Lung microvascular endothelial cell (primary cell): ENCODE measurements at places on chromosomes 5 and 9. TPM values are rescaled to one million over a fixed set of nuclear protein-coding genes. Genes with fewer than 3 reads are reported as not detected.

- no peak for DNase-seq
Measured at GRCh38 chr9:130217838-130218237, 45.6 kb downstream of the NCS1 start.

DNA sequence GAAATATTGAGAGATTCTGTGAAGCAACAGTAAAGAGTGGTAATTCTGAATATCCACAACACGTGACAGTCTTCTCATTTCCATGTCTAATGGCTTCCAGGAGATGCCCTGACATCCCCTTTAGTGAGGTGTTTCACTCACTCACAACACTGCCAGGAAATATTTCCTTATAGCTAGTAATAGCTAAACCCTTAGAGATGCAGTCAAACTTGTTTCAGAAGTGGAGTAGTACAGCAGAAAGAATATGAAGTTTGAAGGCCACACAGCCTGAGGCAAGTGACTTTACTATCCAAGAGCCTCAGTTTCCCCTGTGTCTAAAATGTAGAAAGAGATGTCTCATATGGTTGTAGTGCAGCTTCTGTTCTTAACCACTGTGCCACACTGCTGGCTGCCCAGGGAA lies 139.2 kb downstream of the CDK5RAP2 start:
- no peak for DNase-seq

DNA sequence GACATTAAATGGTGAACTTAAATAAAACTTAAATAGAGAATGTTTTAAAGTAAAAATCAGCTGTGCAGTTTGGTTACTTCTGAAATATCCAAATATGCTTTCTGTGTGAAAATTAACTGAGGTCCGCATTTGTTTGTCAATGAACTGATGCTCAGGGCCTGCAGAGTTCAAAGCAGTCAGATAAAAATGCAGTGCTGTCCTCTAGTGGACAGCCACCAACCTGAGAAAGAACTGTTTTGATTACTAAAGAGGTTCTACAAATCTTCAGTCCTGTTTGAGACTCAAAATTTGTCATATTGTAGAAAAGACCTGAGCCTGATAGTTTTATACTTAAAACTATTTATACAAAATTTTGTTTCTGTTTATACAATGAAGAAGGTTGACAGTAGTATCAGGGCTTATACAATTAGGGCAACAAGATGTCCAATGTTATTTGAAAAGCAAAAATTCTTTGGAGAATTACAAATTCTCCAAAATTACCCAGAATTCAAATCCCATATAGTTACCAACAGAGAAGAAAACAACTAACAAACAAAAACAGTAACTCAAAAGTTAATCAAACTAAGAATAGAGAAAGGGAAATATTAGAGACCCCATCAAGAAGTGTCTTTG lies 232.3 kb upstream of the TBCA start:
- DNase-seq = peak; percentile 66

EIF4EBP3 gene
- total RNA-seq = 0.87 and 1.2 TPM in 2 replicates

DNA sequence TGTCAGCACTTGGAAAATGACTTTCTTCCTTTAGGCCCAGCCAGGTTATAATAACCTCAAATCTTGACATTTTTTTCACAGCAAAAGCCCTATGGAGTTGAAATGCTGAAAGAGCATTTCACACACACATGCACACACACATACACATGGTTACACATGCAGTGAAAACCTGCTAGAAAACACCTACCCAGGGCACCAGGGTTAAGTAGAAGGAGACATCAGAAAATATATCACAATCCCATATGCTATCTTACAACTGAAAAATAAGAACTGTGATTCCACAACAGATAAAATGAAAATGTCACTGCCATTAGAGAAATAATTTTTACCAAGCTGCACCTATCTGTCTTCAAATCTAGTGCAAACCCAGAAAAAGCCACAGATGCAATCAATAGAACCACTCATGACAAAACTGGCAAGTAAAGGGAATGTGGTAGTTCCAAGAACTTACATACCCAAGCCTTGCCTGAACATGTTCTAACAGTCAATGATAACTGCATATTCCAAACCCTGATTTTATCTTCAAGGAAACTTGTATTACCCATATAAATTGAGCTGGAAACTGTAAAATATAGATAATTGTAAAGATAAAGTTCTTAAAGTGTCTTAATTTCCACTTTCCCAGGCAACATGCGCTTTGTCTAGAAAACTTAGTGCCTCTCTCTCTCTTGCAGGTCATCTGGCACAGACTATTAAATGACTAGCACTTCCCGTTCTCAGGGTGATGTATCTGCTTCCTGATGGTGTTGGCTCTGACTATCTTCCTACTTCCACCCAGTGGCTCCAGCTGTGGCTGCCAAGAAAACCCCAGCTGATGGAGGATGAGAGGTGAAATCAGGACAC lies 250.2 kb upstream of the PTGER4 start:
- DNase-seq = peak; percentile 86

FOXD4L3 gene
- total RNA-seq = not detected in 2 replicates

PCDHGB7 gene
- 4.1 and 6.2 TPM in 2 replicates for total RNA-seq

NADK2 gene
- total RNA-seq = 11.8 and 25.6 TPM in 2 replicates
